Panc1 (cell line): ENCODE measurements at places on chromosomes 11 and 22. TPM values are rescaled to one million over a fixed set of nuclear protein-coding genes. Genes with fewer than 3 reads are reported as not detected.

The OR5A1 gene
- not detected for total RNA-seq

The PDE3B gene
- 33.0 TPM for total RNA-seq

The TMPRSS5 gene
- total RNA-seq = 0.85 TPM

- H3K27me3 ChIP-seq = no peaks in the 10 kb centered on the region
- DNase-seq = no peak
- H3K4me3 ChIP-seq = no peak overlapping the region
These were observed 133.9 kb downstream of the PLEKHA7 start for GRCh38 chr11:16880184-16880801.

GRCh38 chr11:35013514-35014233 lies 97.3 kb downstream of the PDHX start:
- no peaks in the 10 kb centered on the region for H3K27me3 ChIP-seq
- no peak overlapping the region for H3K4me3 ChIP-seq
- no peak for DNase-seq
- H3K27ac ChIP-seq = peak overlapping the region; percentile 100
- H3K36me3 ChIP-seq = no peaks in the 10 kb centered on the region; the same call in 1 of the 2 replicates

GRCh38 chr11:74138021-74138420 lies 32.8 kb downstream of the C2CD3 start:
- no peak for DNase-seq
- H3K36me3 ChIP-seq = no peaks in the 10 kb centered on the region; the same call in 1 of the 2 replicates
- no peaks in the 10 kb centered on the region for H3K27me3 ChIP-seq
- H3K4me1 ChIP-seq = peaks cover 81% of the 10 kb centered on the region
- H3K27ac ChIP-seq = peak overlapping the region; percentile 98
- H3K4me3 ChIP-seq = peak overlapping the region; percentile 10; the same call in 1 of the 2 replicates
